Astrocyte of the cerebellum (primary cell): ENCODE measurements at places on chromosomes 16 and 17.

DNA sequence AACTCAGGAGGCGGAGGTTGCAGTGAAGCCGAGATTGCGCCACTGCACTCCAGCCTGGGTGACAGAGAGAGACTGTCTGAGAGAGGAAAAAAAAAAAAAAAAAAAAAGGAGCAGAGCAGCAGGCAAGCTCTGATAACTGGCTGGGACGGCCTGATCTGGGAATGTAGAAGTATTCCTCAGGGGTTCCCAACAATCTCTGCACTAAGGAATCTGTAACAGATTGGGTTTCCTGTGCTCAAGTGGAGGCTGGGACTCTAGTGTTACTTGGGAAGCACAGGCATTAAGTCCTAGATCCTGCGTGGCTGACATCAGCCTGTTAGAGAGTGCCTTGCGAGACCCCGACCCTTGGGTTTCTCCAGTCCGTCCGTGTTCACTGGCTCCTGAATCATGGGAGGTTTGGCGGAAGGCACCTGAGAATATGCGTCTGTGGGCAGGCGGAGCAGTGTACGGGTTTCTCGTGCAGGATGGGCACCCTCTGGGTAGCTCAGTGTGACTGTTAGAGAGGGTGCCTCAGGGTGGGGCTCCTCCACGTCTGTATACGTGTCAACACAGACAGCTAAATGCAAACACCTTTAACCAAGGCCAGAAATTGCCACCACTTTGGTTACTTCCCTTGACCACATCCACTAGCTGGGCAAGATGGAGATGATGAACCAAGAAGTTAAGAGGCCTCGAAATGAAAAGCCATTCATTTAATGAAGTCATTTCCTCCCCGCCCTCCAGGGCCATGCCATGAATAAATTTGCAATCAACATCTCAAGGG, 174.9 kb upstream of the RPL38 start:
- DNase-seq: no peak

- DNase-seq: no peak
These were observed 35.0 kb downstream of the DEF8 start for GRCh38 chr16:89983536-89983935.

DNA sequence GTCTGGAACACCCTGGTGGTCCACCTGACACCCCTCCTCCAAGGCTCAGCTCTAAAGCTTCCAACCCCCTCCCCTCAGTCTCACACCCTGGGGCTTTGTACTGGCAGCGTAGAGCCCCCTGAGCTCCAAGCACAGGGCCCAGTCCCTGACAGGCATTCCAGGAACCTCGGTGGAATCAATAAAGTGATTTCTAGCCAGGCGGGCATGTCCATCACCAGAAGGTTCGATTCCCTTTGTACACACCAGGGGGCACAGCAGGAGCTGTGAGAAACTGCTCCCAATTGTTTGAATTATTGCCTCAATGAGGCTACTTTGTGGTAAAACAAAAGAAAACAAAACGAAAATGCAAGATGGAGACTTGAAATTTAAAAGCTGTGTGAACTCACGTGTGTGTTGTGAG, 51.8 kb downstream of the SMPD3 start:
- no peak for DNase-seq

DNA sequence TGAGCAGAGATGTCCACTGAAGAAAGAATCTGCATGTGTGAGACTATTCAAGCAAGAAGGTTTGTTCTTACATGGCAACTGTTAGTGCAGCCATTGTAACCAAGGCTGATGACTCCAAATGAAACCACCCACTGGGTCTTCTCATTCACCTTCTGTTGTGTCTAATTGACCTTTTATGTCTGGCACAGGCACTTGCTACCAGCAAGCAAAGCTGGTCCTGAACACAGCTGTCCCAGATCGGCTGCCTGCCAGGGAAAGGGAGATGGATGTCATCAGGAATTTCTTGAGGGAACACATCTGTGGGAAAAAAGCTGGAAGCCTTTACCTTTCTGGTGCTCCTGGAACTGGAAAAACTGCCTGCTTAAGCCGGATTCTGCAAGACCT, 3.6 kb downstream of the CDC6 start:
- DNase-seq: no peak

DNA sequence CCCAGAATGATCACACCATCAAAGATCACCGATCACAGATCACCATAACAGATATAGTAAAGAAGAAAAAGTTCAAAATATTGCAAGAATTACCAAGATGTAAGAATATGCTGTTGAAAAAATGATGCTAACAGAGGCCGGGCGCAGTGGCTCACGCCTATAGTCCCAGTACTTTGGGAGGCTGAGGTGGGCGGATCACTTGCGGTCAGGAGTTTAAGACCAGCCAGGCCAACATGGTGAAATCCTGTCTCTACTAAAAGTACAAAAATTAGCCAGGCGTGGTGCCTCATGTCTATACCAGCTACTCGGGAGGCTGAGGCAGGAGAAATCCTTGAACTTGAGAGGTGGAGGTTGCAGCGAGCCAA, 53.2 kb downstream of the CPPED1 start:
- DNase-seq: no peak

GRCh38 chr17:73203135-73203787, 10.4 kb downstream of the COG1 start:
- no peak for DNase-seq

DNA sequence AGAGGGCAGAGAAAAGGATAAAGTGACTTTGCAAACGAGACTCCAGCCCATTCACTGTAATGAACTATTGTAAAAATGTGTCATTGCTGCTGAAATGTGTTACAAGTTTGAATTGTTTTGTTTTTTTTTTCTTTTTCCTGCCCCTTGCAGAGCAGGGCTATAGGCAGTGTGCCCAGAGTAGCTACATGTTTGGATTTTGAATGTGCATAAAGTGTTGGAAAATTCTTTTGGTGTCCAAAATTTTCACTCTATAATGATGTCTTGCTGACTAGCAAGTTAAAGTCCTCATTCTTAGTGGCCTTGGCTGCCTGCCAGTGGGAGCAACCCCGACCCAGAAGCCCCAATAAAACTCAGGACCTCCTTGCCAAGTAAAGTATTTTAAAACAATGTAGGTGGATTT, 66.5 kb downstream of the IGF2BP1 start:
- peak; percentile 44 for DNase-seq

- DNase-seq: no peak
These were observed 112.6 kb upstream of the IRX5 start for GRCh38 chr16:54817940-54818574.

DNA sequence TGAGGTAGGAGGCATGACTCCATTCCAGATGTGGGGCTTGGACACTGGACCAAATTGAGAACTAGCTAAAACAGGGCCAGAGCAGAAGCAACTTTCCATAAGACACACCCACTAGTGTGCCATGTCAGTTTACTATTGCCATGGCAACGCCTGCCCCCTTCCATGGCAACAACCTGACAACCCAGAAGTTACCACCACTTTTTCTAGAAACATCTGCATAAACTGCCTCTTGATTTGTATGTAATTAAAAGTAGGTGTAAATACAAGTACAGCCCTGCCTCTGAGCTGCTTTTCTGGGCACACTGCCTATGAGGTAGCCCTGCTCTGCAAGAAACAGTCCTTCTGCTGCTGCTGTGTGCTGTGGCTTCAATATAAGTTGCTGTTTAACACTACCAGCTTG, 19.5 kb upstream of the SCNN1B start:
- DNase-seq: no peak

DNA sequence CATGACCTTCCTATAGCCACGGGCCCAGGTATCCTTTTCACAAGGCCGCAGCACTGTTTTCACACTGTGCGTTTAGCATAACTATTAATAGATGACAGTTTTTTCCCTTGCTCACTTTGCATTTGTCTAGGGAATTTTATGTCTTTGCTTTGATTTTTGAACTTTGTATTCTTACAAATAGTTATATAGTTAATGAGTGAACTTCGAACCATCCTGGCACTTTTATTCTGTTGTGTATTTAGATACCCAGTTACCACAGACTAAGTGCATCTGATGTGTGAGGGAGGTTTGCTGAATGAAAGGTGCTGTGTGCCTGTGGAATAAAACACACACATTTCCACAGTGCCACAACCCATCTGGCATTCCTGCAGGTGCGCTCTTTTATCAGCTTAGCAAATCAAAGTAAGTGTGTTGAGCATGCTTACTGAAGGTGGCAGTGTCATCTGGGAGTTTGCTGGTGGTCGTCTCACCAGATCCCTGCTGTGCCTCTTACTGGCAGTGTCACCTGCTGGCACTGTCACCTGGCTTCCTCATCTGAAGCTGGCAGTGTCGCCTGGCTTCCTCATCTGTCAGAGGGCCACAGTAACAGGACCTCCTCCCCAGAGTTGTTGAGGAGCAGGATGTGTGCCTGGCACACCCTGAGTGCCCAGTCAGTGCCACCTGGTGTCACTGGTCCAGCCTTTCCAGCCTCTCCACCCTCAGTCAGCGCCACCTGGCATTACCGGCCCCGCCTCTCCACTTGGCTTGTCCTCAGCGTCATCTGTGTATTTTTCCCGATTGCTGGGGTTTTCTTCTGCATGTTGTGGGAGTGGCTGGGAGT, 37.6 kb downstream of the USP10 start:
- no peak for DNase-seq

DNA sequence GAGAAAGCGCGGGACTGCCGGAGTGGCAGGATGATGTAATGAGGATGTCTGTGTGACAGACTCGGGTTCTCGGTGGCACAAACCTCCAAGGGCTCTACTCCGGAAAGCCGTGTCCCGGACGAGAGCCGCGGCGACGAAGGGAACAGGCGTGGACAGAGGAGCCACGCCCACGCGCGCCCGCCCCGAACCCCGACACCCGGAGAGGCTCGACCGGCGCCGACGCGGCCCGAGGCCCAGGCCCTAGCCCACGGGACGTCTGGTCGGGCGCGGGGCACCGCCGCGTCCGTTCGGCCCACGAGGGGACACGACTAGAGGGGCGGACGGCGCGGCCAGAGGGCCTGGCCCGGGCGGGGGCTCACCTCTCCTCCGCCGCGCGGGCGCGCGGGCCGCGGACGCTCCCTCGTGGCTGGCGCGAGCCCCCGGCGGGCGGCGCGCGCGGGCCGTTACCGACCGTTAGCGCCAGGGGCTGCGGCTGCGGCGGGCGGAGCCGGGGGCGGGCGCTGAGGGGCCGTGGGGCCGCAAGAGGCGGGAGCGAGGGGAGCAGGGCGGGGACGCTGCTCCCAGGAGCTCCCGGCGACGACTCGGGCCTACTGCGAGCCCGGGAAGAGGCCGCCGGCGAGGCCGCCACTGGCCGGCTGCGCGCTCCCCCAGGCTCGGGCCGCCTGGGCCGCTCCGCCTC, 2.1 kb upstream of the IRX5 start:
- DNase-seq: no peak

GRCh38 chr17:29074488-29074887, 31.5 kb downstream of the PIPOX start:
- no peak for DNase-seq

GRCh38 chr16:57152096-57153093, 33.4 kb downstream of the PSME3IP1 start:
- DNase-seq: no peak

GRCh38 chr16:30023586-30023985, 588 bp downstream of the C16orf92 start:
- DNase-seq: no peak

GRCh38 chr16:2974319-2975056, 5.3 kb downstream of the PAQR4 start:
- DNase-seq: no peak

DNA sequence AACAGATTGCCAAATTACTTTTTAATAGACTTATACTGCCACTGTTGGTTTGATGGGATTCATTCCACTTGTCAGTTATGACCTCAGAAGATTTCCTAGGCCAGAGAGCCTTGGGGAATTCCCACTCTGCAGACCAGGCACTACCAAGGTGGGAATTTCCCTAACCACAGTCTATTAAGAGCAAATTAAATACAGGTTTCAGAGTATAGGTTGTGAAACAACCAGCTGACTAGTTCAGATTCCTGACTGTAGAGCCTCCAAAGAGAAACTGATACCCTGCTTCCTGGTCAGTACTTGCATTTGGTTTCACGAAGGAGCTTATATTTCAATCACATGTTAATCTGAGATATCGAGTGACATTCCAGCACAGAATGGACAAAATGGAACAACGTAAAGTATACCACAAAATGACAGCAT, 186.5 kb downstream of the STX8 start:
- peak; percentile 59 for DNase-seq
